Body of pancreas (tissue), 4 donors: ENCODE measurements at places on chromosomes 4 and X. TPM values are rescaled to one million over a fixed set of nuclear protein-coding genes. Genes with fewer than 3 reads are reported as not detected.

GRCh38 chrX:93528917-93529316 is 144.5 kb downstream of the NAP1L3 start:
- no peak for DNase-seq

- no peak for DNase-seq
Observed at GRCh38 chr4:4853921-4854648, 5.4 kb upstream of the MSX1 start.

ARR3 gene
- total RNA-seq = not detected

GRCh38 chr4:8311101-8312068 is 41.8 kb downstream of the HTRA3 start:
- DNase-seq = peak; percentile 3

- DNase-seq = no peak
Observed at GRCh38 chrX:130443875-130444274, 42.1 kb downstream of the RBMX2 start.

FABP2 gene
- not detected for total RNA-seq

DNA sequence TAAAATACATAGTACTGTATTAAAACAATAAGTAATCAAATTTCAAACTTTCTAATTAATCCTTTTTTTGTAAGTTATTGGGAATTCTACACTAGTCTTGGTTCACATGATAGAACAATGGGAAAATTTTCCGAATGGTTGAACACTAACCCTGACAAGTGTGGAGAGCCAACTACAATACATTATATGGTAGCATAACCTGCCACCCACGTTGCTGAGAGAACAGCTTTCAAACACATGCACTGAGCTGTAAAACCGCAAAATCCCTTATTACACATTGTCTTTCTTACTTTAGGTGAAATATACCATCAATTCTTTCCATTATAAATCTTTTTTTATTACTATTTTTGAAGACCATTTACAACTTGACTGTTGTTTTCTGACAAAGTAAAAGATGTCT is 54.7 kb downstream of the ANAPC10 start:
- no peak for DNase-seq

F11 gene
- 53.1 TPM for total RNA-seq

DNA sequence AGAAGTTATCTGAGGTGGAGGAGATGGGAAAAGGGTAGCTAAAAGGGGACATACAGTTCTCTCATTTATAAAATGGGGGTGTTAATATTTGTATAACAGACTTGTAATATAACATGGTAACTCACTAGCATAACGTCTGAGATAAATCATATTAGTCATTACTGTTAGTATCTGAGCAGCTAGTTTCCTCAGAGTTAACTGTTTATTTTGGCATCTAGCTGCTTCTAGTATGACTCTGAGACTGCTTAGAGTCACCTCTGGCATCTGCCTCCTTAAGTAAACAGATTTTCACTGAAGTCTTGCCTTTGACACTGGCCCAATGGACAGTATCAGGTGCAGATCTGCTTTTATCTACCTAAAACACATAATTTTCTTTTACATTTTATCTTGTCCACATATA is 58.1 kb downstream of the SLC30A9 start:
- no peak for DNase-seq

DNA sequence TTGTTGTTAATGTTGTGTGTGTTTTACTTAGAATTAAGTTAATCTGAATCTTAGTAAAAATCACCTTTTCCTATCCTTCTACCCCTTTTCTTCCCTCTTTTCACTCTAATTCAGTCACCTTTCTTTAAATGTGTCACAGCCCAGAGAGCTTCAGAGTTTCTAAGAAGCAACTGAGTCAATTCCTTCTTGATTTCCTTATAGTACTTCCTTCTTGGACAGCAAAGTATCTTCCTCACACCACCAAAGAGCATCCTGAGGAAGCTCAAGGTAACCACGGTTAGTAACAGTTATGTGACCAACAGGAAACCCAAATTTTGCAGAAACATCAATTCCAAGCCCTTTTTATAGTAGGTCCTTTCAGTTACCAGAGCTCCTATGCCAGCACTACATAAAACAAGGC is 243.2 kb upstream of the BMP3 start:
- no peak for DNase-seq

DNA sequence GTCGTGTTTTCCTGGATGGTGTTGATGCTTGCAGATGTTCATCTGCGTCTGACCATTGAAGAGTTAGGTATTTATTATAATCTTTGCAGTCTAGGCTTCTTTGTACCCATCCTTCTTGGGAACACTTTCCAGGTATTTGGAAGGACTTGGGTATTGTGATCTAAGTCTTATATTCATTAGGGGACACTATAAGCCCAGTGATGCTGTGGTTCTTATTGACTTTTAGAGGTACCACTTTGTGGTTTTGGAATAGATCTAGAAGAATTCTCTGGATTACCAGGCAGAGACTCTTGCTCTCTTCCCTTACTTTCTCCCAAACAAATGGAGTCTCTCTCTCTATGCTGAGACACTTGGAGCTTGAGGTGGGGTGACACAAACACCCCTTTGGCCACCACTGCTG is 41.6 kb downstream of the AFM start:
- no peak for DNase-seq

GRCh38 chr4:6270636-6271121 is 1.0 kb downstream of the WFS1 start:
- DNase-seq = peak; percentile 26

WDFY3 gene
- 55.0 TPM for total RNA-seq

DNA sequence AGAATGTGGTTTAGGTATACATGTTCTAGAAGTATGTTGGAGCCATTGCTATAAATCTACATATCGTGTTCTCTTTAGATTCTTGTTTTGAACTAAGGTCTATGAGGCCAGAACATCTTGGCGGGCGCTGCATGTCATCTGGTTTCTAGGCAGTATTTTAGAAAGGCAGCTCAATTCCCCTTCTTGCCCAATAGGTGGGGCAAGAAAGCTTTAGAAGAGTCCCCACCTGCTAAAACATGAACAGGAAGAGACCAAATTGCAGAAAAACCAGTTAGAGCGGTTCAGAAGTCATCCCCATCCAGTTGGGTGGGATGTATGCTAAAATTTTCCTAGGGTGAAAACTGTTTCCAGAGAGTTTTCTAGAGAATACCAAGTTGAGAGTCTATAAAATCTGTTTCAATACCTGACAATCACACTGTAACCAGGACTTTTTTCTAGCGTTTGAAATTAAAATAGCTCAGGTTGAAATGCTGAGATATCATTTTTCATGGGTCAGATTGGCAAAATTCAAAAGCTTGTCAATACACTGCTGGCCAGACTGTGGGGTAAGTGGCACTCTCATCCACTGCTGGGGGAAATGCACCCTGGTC is 17.5 kb upstream of the SH3KBP1 start:
- peak; percentile 15 for DNase-seq

DNA sequence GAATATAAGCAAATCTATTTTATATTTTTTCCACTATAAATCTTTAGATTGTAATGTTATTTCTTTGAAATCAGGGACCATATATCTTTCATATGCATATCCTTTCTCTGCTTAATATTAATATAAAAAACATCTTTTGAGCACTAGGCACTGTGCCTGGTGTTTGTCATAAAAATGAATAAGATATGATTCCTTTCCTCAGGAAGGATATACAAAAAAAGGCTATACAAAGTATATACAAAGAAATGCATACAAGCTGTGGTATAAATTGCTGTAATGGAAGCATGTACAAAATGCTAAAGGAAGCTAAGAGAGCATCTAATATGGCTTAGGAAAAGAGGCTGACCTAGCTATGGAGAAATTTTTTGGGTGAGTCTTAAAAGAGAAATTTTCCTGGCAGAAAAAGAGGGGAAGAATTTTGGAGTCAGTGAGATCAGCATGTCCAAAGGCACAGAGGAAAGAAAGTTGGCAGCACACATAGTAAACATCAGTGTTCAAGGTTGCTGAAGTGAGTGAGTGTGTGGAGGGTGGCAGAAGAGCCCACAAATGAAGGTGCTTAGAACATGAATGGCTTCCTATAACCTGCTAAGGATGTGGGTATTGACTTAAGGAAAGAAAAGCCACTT is 500.0 kb downstream of the SPRY1 start:
- no peak for DNase-seq

DNA sequence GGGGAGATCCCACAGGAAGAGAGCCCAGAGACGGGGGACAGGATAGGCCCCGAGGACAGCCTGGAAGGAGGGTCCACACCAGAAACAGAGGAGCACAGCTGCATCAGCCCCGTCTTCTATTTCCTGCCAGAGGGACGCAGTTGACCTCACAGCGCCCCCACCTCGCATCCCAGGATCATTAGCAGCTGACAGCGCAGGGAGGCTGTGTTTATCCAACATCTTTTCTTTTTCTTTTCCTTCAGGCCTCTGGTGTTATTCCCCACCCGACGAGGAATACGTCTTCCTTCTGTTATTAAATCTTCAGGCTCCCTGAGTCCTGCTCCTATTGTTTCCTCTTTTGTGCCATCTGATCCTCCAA is 75.4 kb downstream of the DCHS2 start:
- DNase-seq = peak; percentile 5

IGSF1 gene
- 1.3 TPM for total RNA-seq
